ENCODE measurements at places on chromosomes 4 and X. TPM values are rescaled to one million over a fixed set of nuclear protein-coding genes. Genes with fewer than 3 reads are reported as not detected.

SSX2 gene
- total RNA-seq = not detected

DNA sequence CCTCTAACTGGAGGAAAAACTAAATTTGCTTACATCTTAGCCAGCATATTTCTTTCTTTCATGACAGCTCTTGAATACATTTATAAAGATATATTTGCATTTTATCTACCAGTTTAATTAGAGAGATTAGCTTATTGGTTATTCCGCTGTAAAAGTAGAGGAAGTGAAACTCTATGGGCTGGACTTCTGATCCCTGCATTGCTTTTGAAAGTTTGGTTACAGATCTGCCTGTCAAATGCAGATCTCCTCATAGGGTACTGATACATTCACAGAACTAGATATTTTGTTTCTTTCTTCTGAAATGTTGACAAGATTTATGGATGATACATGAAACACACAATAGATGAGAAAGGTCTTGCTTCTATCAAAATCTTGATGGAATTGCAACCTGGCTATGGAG is 581.4 kb upstream of the AADAT start:
- H3K27me3 ChIP-seq = no peaks in the 10 kb centered on the region
- no peak overlapping the region for H3K4me3 ChIP-seq
- H3K4me1 ChIP-seq = no peaks in the 10 kb centered on the region

DNA sequence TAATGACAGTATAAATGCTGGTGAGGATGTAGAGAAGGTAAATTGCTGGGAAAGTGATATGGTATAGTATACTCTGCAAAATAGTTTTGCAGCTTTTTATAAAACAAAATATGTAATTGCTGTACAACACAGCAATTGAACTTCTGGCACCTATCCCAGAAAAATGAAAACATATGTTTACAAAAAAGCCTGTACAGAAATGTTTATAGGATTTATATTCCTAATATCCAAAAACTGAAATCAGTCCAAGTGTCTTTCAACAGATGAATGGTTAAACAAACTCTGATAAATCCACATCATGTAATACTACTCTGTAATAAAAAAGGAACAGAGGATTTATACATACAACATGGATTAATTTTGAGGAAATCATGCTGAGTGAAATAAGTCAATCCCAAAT is 198.4 kb upstream of the ACTRT1 start:
- H3K4me1 ChIP-seq = no peaks in the 10 kb centered on the region
- no peak overlapping the region for H3K4me3 ChIP-seq
- no peaks in the 10 kb centered on the region for H3K27me3 ChIP-seq
- no peak for DNase-seq
- no peaks in the 10 kb centered on the region for H3K36me3 ChIP-seq
- H3K27ac ChIP-seq = no peak overlapping the region

DNA sequence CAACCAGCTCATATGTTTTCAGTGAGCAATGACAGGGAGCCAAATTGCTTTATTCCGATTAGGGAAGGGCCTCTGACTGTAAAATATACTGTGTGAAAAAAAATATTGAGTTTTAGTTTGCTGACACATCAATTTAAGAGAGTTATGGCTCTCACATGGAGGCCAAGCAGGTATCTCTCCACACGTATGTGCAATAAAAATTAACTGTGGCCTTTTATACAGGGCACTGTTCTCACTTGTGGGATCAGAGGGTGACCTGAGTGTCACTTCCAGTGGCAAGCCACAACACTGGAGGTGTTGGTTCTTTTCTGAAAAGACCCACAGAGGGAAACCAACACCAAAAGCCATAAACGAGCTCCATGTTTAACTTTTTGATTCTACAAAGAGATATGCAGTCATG is 462.8 kb downstream of the MID1IP1 start:
- H3K27ac ChIP-seq = no peak overlapping the region
- H3K4me3 ChIP-seq = no peak overlapping the region
- H3K27me3 ChIP-seq = no peaks in the 10 kb centered on the region
- no peaks in the 10 kb centered on the region for H3K36me3 ChIP-seq

UBA6 gene
- total RNA-seq = 116 TPM

HS3ST1 gene
- total RNA-seq = not detected

FAM9C gene
- total RNA-seq = not detected

GRCh38 chrX:119121341-119121740 is 6.3 kb downstream of the KIAA1210 start:
- peak; percentile 17 for DNase-seq
- no peak overlapping the region for H3K4me3 ChIP-seq
- no peak overlapping the region for H3K27ac ChIP-seq
- H3K36me3 ChIP-seq = no peaks in the 10 kb centered on the region
- peaks cover 11% of the 10 kb centered on the region for H3K27me3 ChIP-seq

DNA sequence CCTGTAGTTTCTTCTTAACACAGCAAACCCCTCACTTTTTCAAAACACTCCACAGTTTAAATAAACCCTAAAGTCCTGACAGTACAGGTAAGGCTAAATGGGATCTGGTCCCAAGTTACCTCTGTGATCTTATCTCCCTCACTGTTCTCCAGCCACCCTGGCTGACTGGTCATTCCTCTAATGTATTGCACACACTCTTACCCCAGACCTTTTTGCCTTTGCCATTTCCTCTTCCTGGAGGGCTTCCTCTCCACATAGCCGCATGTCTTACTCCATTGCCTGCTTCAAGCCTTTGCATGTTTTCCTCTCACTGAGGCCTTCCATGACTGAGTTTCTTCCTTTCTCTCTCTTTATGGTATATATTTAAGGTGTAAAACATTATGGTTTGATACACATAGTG is 19.5 kb upstream of the ANXA3 start:
- no peak for DNase-seq
- peaks cover 9% of the 10 kb centered on the region for H3K36me3 ChIP-seq
- H3K4me1 ChIP-seq = peaks cover 18% of the 10 kb centered on the region

- DNase-seq = no peak
- H3K36me3 ChIP-seq = no peaks in the 10 kb centered on the region
- no peak overlapping the region for H3K4me3 ChIP-seq
- no peak overlapping the region for H3K27ac ChIP-seq
Measured at GRCh38 chrX:41952102-41952501, 28.7 kb upstream of the CASK start.

GRCh38 chrX:133812402-133812801 is 173.0 kb downstream of the GPC3 start:
- no peaks in the 10 kb centered on the region for H3K4me1 ChIP-seq
- H3K36me3 ChIP-seq = no peaks in the 10 kb centered on the region
- H3K27ac ChIP-seq = no peak overlapping the region

- peak; percentile 43 for DNase-seq
- H3K36me3 ChIP-seq = peaks cover 19% of the 10 kb centered on the region
- H3K4me1 ChIP-seq = peaks cover 67% of the 10 kb centered on the region
- H3K4me3 ChIP-seq = peak overlapping the region; percentile 24
Measured at GRCh38 chr4:142365391-142365790, 480.7 kb downstream of the INPP4B start.

ZCCHC18 gene
- 0.09 TPM for total RNA-seq

- H3K4me3 ChIP-seq = no peak overlapping the region
- no peak overlapping the region for H3K27ac ChIP-seq
- peaks cover 21% of the 10 kb centered on the region for H3K27me3 ChIP-seq
- no peak for DNase-seq
- H3K4me1 ChIP-seq = peaks cover 5% of the 10 kb centered on the region
- no peaks in the 10 kb centered on the region for H3K36me3 ChIP-seq
Measured at GRCh38 chrX:48789366-48790220, 3.2 kb downstream of the GATA1 start.

DNA sequence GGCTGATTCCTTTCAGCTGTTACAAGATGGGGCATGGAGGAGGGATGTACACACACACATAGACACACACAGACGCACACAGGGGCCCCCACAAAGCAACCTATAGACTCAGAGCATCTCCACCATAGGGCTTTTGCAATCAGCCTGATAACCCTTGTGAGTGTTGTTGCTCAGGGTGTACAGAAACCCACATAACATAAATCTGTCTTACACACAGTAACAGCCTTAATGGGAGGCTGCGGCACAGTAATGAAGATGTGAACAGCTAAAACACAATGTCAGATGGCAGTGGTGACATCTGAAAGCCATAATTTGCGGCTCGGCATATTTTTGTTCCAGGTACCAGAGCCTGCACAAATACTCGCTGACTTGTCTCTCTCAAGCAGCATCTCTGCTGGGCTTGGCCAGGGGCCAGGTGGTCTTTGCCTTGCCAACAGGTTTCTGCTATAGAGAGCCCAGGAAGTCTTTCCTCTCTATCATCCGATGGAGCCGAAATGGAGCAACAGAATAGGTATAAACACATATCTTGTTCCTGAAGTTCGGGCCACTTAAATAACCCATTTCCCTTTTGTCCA is 357.2 kb upstream of the GATB start:
- no peak overlapping the region for H3K4me3 ChIP-seq
- H3K27me3 ChIP-seq = peaks cover 15% of the 10 kb centered on the region
- no peak for DNase-seq
- H3K36me3 ChIP-seq = peaks cover 5% of the 10 kb centered on the region
- no peak overlapping the region for H3K27ac ChIP-seq

DNA sequence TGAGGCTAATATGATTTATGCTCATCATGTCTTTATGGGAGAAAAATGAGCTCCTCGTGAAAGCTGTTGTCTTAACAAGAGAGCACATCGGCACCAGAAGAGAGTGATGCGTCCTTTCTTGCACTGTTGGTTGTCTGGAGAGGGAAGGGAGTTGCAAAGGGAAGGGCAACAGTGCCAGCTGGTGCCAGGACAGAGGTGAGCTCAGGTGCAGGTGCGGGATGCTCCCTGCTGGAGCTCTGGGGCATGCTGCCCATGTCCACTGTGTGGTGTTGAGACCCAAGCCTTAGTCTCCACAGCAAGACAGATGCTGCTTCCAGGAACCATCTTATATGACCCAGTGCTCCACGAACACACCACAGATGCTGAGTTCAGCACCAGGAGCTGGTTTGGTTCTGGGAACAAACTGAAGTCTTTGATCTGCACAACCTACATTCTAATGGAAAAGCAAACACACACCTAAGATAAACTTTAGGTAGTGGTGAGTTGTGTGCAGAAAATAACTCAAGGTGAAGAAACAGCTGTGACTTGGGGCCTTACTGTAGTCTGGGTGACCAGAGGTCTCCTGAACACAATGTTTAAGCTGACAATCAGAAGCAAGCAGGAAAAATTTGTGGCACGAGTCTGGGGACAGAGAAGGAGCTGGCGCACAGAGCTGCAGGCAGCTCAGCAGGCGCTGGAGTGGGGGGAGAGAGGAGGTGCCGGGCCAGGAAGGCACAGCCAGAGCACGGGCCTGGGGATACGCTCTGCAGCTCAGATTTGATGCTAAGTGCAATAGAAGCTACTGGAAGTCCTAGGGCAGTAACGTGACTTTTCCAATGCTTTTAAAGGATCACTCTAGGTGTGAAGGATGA is 73.2 kb downstream of the HAUS3 start:
- no peaks in the 10 kb centered on the region for H3K4me1 ChIP-seq
- no peaks in the 10 kb centered on the region for H3K36me3 ChIP-seq
- no peak for DNase-seq
- H3K27me3 ChIP-seq = no peaks in the 10 kb centered on the region
- H3K27ac ChIP-seq = no peak overlapping the region
- H3K4me3 ChIP-seq = no peak overlapping the region

DNA sequence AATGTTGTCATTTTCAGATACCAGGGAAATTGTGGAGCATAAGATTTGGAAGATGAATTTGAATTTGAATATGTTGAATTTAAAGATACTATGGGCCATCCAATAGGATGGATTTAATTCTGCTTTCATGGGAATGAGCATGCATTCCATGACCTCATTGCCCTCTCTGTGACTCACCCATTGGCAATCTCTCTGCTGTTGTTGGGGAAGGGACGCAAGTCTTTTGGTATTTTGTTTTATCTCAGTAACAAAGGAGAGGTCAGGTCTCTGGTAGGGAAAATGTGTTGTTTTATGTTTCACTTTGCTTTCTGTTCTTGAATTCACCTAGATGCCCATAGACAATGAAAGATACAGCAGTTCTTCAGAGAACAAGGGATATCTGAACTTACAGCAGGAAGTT is 42.1 kb upstream of the MAGEA4 start:
- peaks cover 2% of the 10 kb centered on the region for H3K27me3 ChIP-seq
- peaks cover 19% of the 10 kb centered on the region for H3K4me1 ChIP-seq

DNA sequence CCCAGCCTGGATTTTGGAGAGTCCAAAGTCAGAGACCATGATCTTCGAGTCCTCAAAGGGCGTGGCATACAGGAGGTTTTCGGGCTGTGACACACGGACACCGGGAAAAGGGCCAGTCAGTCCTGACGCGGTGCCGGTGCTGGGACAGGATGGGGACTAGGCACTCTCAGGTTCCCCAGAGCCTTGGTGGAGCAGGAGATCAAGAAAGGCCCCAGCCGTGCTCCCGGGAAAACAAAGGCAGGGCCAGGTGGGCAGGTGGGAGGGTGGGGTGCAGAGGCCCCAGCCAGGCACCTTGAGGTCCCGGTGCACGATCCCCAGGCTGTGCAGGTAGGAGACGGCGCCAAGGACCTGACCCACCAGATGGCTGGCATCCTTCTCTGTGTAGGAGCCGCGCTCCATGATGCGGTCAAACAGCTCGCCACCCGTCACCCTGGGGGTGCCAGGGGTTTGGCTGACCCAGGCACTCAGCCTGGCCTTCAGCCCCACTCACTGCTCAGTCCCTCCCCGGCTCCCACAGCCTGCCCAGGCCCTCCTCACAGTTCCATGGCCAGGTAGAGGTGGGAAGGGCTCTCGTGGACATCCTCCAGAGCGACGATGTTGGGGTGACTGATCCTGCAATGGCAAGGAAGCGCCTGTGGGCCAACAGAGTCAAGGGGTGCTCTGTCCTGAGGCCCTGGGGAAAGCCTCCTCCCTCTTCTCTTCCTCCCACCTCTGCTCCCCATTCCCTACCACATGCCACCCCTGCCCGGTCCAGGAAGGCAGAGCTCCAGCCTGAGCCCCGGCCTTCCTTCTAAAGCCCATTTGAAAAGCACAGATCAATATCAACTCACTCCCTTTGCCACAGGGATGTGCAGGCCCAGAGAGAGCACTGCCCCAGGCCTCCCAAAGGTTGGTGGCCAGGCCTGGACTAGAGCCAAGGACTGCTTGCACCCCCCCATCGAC is 1.8 kb downstream of the PNCK start:
- H3K4me3 ChIP-seq = no peak overlapping the region
- H3K27ac ChIP-seq = no peak overlapping the region
- no peaks in the 10 kb centered on the region for H3K36me3 ChIP-seq
- no peaks in the 10 kb centered on the region for H3K4me1 ChIP-seq
- DNase-seq = no peak

JCHAIN gene
- total RNA-seq = 0.66 TPM

GPAT3 gene
- total RNA-seq = 0.82 TPM
